Hypothalamus (tissue), 51 donors: ENCODE measurements at places on chromosomes 3 and 15.

DNA sequence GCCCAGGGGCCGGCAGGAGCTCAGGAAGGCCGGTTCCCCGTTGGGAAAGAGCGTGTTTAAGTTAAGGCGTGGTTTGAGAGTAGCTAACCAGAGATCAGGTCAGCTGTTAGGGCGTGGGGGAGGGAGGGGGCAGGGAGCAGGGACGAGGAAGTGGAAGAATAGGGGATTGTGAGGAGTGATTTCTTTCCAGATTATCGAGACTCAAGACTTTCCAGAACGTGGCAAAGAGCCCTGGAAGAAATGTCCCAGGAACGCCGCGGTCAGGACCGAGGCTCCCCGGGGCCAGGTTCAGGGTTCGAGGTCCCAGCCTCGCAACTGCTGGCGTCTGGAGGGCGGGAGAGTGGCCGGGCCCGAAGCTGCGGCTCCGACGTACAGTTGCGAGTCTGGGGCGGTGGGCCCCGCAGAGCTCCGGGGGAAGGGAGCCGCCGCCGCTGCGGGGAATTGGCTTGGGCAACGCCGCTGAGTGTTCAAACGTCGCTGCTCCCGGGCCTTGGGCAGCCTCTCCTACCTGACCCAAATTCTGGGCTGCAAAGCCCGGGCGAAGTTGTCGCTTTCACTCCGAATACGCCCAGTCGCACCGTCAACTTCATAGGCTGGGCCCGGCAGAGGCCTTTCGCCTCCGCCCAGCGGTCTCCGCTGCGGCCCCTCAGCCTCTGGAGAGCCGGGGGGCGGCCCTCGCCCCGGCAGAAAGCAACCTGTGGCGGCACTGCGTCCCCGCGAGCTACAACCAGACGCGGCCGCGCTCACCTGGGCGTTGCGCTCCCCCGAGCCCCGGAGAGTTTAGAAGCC is 9.5 kb downstream of the ISL2 start:
- DNase-seq = no peak

DNA sequence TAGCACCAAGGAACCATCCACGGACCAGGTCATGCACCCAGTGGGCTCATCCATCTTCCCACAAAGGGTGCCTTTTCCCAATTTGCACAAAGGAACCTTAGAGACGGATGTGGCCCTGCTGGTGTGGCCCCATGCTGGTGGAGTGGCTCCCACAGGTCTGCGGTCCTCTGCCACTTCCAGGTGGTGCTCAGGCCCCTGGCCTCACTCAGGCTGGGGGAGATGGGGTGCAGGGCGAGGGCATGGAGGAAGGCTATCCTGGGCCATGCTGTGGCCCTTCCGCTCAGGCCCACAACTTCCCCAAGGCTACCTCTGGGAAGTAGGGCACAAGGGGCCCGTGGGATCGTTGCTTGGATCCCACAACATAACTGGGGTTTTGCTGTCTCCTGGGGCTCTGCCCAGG is 5.2 kb upstream of the SYNM start:
- no peak for DNase-seq

- no peak for DNase-seq
Measured at GRCh38 chr3:174937478-174937877, 78.3 kb downstream of the NAALADL2 start.

DNA sequence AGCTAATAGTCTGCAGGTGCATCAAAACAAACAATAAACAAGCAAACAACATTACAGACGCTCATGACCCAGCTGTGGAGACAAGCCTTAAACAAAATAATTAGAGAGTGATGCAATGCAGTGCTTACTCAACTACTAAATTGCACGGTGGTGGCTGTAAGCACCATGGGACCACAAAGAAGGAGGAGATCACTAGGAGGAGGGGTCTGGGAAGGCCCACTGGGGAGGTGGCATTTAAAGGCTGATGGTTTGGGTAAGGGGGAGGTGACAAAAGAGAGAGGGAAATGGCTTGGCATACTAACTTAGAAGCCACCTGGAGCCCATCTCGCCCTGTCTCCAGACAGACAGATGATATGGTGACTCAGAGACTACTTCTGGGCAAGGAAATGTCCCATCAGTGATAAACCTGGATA is 516.7 kb downstream of the FOXP1 start:
- no peak for DNase-seq

DNA sequence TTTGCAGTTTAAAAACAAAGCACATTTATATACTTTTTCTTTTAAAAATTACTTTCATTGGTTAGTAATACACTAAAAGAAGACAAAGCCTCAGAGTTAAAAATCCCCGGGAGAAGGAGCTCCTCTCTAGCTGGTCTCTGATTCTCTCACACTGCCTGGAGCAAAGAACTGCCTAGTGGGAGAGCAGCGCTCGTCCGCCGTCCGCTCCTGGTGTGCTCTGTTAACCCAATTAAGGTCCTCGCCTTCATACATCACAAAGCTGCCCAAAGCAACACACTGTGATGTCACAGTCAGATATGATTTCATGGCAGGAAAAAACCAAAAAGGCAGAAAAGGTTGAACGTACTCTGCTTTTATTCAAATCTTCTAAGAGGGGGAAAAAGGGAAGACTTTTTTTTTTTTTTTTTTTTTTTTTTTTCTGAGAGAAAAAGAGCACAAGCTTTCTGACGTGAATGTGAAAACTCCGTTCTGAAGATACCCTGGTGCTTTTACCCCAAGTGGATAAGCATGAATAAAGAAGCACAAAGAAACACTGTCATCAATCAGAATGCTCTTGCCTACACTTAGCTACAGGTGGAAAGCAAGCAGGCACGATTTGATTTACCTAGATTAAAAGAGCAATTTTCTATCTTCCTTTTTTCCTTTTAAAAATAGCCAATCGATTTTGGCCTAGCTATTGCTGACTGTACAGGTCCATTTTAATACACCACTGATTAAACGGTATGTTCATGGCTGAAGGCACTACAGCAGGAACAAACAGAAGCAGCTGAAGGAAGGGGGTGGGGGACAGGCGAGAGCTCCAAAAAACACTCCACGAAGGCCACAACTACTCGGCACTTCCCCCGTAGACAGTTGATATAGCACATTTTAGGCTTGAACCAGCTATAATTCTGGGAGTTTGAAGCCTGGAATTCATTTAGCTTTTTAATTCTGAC is 115.2 kb downstream of the TIGIT start:
- no peak for DNase-seq

DNA sequence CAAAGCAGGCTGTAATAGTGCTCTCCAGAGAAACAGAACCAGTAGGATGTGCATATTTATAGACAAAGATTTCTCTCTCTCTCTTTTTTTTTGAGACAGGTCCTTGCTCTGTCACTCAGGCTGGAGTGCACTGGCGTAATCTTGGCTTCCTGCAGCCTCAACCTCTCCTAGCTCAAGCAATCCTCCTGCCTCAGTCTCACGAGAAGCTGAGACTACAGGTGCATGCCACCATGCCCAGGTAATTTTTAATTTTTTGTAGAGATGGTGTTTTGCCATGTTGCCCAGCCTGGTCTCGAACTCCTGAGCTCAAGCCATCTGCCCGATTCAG is 67.1 kb upstream of the CHD2 start:
- no peak for DNase-seq

DNA sequence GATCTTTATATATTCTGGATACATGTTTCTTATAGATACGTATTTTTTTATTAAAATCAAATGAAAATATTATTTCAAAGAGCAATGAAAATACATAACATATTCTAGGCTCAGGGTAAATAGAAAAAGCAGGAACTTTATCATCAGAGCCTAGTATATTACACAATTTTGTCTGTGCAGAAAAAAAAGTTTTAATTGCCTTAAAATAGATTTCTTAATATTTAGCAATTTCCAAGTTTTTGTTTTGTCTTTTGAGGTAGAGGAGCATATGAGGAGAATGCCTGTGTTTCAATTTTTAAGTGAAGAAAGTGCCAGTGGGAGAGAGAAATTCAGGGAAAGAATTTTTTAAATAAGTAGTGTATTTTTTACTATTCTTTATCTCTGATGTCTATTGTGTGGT is 10.5 kb downstream of the CAPN7 start:
- DNase-seq = no peak

- DNase-seq = no peak
Measured at GRCh38 chr3:142225885-142226215, 465 bp upstream of the GK5 start.

DNA sequence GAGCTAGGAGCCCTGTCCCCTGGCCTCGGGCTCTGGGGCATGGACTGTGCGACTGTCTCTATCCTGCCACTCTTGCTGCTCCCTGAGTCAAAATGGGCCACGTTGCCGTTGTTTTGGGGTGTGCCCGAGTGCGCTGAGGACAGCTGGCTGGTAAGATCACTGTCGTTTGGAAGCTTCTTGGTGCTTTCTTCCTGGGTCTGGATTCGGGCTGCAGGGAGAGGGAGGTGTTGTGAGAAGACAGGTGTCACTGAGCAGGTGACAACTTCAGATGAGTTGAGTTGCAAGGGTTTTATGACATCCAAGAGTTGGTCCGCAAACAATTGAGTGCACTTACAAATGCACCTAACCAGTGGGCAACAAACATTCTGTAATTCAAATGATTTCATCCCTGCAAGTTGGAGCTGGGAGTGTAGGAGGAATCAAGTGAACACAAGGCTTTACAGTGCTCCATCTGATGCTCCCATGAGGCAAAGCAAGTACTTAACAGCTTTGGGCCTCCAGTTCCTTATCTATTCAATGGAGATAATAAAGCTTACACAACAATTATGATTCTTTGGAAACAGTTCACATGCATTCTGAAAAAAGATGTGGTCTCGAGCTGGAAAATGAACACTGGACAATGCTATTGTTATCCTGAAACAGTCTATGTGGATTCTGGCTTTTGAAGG is 11.0 kb upstream of the STARD5 start:
- no peak for DNase-seq

- DNase-seq = no peak
Measured at GRCh38 chr3:159872374-159873109, 116.1 kb upstream of the IL12A start.
